ENCODE measurements at places on chromosomes 12 and 14.

DNA sequence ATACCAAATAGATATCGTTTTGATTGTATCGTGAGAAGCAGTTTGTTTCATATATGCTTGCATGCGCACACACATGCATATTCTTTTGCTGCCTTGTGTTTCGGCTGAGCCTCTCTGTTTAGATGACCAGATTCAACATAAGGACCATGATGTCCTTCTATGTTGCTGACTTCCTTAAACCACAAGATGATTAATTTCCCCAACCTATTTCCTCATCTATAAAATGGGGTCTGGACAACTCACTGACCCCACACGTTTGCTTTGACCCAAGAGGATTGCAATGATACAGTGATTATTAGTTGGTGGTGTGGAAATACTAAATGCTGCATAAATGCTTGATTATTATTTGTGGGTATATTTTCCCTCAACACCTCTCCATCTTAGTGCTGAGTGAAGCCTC lies 16.8 kb upstream of the FOS start:
- no peak for DNase-seq

DNA sequence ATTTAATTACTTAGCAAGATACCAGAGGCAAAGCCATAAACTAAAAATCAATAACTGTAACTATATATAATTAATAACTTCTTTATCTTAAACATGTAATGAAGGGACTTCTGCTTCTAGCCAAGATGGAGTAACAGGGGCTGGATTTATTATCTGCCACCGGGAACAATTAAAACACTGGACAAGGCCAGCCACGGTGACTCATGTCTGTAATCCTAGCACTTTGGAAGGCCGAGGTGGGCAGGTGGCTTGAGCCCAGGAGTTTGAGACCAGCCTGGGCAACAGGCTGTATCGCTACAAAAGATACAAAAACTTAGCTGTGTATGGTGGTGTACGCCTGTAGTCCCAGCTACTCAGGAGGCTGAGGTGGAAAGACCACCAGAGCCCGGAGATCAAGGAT lies 113.6 kb downstream of the TAOK3 start:
- DNase-seq, result no peak

- DNase-seq, result no peak
These were observed 304.4 kb downstream of the MED13L start for GRCh38 chr12:115973066-115973465.

GRCh38 chr12:14257303-14257733 lies 108.2 kb upstream of the ATF7IP start:
- DNase-seq, result no peak

DNA sequence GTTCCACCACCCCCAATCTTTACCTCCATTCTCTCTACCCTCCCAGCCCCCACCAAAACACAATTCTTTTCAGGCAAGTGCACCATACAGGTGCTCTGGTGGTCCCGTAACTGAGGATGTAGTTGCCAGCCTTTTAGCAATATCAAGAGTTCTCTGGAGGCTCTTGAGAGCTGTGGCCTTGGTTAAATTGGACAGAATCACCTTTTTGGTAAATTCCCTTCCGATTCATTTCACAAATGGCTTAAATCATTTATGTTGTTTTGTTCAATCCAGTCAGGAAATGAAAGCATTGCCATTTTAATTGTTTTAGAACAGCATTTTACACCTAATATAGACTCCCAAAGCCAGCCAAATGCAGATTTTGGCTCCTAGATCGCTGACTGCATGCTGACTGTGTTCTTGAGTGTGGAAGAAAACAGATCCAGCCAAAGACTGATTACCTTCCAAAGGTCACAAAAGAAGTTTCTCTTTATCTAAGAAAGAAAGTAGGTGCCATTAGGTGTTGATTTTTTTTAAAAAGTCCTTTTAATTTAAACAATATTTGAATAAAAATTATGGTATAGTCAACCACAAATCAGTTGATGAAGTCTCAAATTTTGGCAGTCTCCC lies 25.6 kb downstream of the CRADD start:
- DNase-seq, result no peak

- DNase-seq, result no peak
These were observed 28.9 kb upstream of the EGLN3 start for GRCh38 chr14:33979613-33980276.

DNA sequence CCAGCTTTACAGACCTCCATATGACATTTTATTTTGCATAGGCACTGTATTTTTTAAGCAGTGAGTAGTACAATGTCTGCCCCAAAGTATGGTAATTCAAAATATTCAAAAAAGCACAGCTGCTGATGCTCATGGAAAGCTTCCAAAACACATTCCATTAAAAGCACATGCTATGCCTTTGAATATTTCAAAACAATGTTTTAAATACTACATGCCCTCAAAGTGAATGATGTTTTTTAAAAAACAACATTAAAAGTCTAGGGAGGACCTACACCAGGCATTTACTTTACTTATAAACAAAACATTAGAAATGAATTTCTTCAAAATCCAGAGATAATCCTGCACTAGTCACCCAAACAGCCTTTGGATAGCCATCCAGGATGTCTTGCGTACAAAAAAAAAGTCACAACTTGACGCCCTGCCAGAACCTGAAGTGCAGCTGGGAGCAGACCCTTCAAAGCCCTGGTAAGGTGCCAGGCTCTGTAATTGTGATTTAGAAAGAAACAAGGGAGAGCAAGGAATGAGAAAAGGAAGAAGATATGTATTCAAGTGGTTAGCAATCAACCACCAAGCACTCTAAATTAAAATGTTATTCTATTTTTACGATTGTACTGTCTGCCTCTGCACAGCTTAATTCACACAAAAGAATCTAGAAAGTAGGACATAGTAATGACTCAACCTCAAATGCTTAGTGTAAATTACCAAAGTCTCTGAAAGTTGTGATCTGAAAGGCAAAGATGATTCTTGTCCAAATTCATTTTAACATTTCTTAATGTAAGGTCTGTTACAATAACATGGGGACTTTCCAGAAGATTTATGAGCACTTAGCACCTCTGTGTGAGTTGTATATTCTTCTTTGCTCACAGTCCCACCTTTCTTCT lies 31.9 kb downstream of the CEP83 start:
- peak; percentile 43 for DNase-seq

DNA sequence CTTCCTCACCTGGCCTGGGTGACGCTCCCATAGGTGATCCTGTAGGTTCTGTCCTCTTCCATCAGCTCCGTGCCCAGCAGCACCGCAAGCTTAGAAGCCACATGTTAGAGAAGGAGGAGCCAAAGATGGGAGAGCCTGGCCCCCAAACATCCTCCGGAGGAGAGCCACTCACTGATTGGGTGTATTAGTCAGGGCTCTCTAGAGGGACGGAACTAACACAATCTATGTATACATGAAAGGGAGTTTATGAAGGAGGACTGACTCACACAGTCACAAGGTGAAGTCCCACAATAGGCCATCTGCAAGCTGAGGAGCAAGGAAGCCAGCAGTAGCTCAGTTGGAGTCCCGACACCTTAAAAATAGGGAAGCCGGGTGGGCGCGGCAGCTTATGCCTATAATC lies 1273.1 kb upstream of the TMEM132C start:
- DNase-seq, result no peak

DNA sequence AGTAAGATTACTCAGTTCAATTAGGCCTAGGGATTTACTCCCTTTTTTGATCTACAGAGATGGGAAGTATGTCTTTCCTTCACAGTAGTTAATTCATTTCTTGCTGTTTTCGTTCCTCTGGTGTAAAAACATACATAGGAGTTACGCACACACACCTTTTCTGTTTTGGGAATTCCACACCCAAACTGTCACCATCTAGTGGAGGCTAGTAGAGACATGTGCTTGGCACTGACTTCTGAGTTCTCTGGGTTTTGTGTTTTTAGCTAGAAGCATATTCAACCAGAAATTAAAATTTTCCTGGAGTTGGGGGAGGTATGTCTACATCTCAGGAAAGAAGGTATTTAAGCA lies 1.4 kb downstream of the SUSD6 start:
- peak; percentile 9 for DNase-seq

DNA sequence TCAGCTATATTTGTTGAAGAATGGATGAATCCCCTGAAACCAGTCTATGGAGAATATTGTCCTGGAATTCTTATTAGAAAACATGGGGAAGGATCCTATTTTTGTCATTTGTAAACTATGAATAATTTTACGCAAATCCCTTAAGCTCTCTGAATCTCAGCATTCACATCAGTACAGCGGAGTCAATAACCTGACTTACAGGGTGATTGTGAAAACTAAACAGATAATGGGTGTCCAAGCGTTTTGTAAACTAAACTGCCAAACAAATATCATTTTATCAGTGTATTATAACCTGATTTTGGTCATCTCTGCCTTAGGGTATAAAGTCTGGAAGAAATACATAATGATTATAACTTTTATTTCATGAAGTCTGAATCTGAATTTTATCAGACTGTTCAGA lies 10.0 kb downstream of the ART4 start:
- DNase-seq, result no peak

- DNase-seq, result no peak
These were observed 72.9 kb downstream of the PRIMA1 start for GRCh38 chr14:93715279-93715927.

GRCh38 chr12:72071030-72071429 lies 132.4 kb downstream of the TPH2 start:
- DNase-seq, result no peak

- no peak for DNase-seq
These were observed 12.3 kb upstream of the DCD start for GRCh38 chr12:54660320-54660962.

GRCh38 chr14:32203928-32204357 lies 874 bp upstream of the RNU6-8 start:
- DNase-seq, result no peak

DNA sequence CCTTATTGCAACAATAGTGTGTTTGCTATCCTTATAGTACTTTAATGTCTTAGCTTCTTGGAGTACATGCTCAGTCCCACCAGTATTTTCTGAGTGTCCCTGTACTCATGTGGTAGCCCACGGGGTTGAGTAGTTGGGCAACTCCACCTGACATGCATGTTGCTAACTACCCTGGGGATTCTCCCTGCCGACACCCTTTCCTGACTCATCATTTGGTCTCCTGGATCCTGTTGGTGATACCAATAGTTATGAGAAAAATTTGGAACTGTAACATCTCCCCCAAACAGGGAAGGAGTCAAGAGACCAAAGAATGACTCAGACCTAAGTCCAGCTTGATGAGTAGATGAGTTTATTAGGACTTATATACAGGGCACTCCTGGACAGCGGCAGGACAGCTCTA lies 101.6 kb downstream of the BRMS1L start:
- DNase-seq, result no peak

- DNase-seq, result no peak
These were observed 468.7 kb upstream of the SOX5 start for GRCh38 chr12:24418157-24418556.

GRCh38 chr14:21136024-21136423 lies 19.8 kb downstream of the OR5AU1 start:
- DNase-seq, result no peak

DNA sequence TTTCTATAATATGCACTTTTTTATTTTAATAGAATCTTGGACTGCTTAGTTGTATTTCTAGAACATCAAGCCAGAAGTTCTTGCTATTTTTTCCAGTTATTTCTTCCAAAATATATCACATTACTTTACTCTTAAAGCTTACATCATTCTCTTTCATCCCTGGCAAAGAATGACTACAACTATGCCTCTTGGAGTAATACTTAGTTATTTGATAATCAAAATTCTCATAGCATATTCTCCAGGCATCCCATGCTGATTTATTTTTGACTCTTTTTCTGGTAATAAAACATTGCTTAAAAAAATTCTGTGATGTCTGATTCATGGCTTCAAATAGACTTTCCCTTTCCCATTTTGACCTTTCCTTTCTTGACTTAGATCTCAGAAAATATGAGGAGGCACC lies 118.7 kb upstream of the TSPAN8 start:
- no peak for DNase-seq

DNA sequence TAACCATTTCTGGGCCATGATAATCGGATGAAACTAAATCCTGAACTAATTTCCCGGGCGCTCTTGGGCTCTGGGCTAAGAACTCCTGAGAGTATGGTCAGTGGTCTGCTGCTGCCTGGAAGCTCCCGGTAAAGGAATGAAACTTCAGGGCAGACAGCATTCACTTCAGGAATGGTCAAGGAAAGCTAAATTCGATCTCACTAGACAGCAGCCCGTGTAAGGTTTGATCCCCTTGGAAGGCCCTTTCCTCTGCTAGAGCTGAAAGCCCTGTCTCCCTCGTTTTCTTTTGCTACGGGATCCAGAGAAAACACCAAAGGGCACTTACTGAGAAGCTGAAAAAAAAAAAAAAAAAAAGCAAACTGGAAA lies 680 bp downstream of the ASB8 start:
- DNase-seq, result no peak

- peak; percentile 90 for DNase-seq
These were observed 14.1 kb downstream of the FBXW8 start for GRCh38 chr12:116924558-116925453.

- DNase-seq, result peak; percentile 2
These were observed 250.5 kb upstream of the FLRT2 start for GRCh38 chr14:85279407-85279806.

GRCh38 chr14:56137453-56137807 lies 19.2 kb downstream of the PELI2 start:
- no peak for DNase-seq

DNA sequence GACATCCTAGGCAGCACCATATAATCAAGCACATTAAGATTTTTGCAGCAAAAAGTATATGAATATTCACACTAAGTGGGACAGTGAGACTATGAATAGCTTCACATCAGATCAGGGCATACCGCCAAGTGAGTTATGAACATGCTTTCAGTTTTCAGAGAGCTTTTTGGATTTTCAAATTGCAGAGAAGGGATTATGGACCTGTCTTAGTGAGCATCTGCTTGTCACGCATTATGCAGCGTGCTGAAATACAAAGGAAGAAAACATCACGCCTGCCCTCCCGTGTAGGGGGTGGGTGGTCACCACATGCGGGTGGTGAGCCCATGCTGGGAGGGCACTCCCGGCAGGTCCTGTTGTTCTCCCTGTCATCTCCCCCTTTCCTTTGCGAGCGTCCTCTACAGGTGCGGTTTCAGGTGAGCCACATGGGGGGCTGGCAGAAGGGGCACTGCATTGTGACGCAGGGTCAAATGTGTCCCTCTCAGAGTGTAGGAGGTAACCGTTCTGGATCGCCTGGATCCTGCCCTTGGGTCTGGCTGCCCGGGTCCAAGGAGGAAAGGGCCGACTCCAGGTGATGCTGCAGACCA lies 42.6 kb downstream of the TRAF3 start:
- no peak for DNase-seq

DNA sequence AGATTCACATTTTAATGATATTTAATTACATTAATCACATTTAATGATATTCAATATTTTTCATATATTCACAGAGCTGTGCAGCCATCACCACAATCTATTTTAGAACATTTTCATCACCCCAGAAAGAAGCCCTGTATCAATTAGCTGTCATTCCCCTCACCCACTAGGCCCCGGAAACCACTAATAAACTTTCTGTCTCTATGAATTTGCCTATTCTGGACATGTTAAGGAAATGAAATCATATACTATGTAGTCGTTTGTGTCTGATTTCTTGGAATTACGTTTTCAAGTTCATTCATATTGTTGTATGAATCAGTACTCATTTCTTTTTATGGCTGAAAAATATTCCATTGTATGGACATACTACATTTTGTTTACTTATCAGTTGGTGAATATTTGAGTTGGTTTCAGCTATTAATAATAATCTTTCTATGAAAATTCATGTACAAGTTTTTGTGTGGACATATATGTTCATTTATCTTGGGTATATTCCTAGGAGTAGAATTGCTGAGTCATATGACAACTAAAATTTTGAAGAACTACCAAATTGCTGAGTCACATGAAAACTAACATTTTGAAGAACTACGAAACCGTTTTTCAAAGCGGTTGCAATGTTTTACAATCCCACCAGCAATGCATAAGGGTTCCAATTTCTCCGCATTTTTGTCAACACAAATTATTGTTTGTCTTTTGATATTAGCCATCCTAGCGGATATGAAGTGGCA lies 11.7 kb upstream of the OTOGL start:
- no peak for DNase-seq

Measured in HFFc6 (cell line).